ENCODE measurements at places on chromosomes 2 and 18.
A peak's percentile ranks its signal among the peaks of the same experiment; 100 is the strongest.

DNA sequence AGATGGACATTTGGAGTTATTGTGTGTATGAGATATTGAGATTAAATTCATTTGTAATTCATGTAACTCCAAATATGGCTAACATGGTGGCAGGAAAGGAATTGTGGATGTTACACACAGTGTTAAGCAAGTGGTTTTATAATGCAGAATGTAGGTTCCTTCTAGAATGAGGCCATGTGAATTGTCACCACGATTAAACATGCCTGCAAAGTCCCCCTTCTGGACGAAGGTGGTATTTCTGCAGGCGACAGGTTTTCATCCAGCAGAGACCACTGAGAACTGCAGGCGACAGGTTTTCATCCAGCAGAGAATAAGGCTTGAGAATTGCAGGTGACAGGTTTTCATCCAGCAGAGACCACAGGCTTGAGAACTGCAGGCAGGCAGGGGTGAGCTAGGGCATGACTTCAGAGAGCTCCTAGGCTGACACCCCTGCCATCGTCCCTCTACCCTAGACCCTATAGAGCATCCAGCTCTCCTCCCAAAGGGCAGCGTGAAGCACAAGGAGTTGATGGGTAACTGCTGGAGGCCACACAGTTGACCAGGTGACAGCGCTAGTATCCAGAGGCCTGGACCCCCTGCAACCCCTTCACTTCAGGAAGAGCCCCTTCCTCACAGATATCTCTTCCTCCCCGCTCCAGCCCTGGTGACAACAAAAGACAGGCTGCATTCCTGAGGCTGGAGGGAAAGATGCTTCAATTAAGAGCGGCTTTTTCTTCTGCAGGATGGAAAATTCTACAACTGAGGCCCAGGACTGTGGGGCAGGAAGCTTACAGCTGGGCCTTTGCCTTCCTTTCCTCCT lies 175.8 kb downstream of the LOXHD1 start:
- DNase-seq: peak; percentile 0

DNA sequence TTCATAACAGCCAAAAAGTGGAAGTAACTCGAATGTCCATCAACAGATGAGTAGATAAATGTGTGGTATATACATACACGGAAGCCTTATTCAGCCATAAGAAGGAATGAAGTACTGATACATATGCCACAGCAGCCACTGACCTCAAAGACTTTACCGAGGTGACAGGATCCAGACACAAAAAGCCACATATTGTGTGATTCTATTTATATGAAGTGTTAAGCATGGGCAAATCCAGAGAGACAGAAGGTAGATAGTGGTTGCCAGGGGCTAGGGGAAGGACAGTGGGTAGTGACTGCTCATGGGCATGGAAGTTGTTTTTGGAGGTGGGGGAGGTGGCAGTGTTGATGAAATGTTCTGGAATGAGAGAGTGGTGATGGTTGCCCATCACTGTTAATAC lies 33.9 kb downstream of the ZAP70 start:
- no peak for DNase-seq

- DNase-seq: no peak
Observed at GRCh38 chr2:221377066-221377465, 195.0 kb downstream of the EPHA4 start.

DNA sequence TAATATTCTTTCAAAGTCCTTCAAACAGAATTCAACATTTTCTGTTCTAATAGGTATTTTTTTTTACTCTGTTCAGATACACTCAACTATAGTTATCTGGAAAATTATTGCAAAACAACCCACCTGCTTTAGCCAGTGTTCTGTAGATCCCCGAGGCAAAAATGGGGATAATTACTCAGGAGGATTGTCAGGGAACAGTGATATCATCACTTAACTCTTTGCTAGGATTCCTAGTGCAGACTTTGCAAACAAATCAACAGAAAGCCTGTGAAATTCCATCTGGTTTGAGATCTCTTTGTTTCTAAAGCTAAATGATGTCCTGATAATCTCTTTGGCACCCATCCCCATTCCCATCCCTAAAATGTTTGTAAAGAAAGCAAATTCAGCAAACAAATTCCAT lies 413.6 kb upstream of the MEIS1 start:
- no peak for DNase-seq

- DNase-seq: no peak
Observed at GRCh38 chr2:239913636-239914417, 111.3 kb downstream of the NDUFA10 start.

GRCh38 chr18:69177702-69178101 lies 223.0 kb upstream of the DOK6 start:
- no peak for DNase-seq

DNA sequence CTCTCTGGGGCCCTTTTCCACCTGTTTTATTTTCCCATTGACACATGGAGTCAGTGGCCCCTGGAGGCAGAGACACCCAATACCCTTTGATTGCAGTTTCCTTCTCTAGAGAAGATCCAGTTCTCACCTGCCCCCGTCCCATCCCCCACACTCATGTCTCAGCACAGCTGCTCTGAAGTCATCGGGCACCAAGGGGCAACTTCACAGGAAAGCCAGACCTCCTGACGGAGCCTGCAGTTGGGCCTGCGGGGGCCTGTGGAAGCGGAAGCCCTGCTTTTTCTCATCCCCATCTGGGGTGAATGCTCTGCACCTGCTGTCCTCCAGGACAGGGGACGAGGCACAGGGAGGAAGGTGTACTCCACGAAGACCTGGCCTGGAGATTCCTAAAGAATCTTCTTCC lies 308.3 kb upstream of the EPAS1 start:
- DNase-seq: no peak

- peak; percentile 22 for DNase-seq
Observed at GRCh38 chr18:44458777-44459176, 221.9 kb upstream of the SETBP1 start.

GRCh38 chr2:203797276-203797675 lies 70.3 kb upstream of the CTLA4 start:
- DNase-seq: no peak

GRCh38 chr2:74290466-74291217 lies 52.6 kb downstream of the SLC4A5 start:
- no peak for DNase-seq

DNA sequence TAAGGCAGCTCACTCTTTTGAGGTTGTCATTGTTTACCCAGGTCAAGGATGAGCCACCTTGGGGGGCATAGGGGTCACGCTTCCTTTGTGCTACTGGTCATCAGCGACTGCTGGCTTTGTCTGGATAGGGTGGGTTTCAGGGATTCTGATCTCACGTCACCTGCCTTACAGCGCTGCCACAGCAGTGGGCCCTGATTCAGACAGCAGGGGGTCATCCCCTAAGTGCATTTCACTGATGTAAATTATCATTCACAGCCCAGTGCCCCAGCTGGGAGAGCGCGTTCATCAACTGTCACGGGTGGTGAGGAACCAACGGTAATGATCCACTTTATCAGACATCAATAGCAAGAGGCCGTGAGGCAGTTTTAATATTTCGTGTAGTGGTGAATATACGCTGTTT lies 291.2 kb downstream of the NEDD4L start:
- DNase-seq: no peak

- DNase-seq: no peak
Observed at GRCh38 chr2:240604939-240605716, 18.6 kb downstream of the CAPN10 start.

DNA sequence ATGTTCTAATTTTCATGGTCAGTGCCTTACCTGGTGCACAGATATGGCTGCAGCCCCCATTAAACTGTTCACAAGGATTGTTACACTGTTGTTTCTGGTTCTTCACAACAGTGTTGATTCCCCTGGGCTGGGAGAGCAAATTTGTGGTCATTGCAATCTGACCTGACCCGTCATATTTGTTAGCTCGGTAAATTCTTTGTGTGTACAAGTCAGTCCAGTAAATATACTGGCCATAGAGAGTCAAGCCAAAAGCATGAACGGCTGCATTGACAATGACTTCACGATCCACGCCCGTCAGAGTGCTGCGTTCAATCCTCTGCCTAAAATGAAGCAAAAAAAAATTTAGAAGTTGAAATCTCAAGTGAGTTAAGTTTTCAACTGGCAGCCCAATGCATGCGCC lies 134.6 kb downstream of the DHRS9 start:
- DNase-seq: no peak

DNA sequence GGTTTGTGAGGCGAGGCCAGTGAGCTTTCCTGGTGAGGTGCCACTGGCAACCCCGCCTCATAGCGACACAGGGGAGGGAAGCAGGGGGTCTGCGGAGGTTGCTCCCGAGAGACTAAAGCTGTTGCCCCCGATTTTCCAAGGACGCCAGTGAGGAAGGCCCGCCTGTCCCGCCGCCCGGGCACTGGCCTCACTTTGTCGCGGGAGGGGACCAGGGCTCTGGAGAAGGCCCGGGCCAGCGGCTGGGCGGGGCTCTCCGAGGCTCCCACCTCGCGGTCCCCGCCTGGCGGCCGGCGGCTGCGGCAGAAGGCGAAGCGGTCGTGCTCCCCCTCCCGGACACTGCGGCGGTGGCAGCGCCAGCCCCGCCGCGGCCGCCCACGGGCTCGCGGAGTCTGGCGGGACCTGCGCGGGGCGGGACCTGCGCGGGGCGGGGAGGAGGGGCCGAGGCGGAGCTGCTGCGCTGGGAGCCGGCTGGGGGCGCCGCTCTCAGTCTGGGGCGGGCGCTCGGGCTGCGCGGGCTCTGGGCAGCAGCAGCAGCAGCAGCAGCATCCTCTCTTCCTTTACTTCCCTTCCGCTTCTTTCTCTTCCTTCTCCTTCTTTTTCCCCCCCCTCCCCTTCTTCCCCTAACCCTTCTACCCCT lies at the start of gene MAP2:
Gene MAP2, plus strand, starts transcription at position 486 of the 637 bp plus-strand sequence. CDS start 229,124 bp downstream, outside the sequence.
- peak; percentile 17 for DNase-seq

DNA sequence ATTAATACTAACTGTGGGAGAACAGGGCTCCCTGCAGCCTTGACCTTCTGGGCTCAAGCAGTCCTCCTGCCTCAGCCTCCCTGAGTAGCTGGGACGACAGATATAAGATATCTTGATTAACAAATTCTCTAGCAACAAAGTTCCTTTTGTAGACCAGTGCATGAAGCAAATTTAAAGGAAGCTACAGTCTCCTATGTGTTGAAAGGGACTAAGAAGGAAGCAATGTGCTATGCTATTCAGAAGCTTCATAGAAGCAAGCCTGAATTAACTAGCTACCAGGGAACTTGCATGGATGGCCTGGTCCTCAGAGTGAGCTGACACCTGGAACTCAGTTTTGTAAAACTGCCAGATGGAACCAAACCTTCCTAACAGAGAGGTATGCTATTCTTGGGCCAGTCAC lies 33.2 kb downstream of the RAPH1 start:
- DNase-seq: no peak

DNA sequence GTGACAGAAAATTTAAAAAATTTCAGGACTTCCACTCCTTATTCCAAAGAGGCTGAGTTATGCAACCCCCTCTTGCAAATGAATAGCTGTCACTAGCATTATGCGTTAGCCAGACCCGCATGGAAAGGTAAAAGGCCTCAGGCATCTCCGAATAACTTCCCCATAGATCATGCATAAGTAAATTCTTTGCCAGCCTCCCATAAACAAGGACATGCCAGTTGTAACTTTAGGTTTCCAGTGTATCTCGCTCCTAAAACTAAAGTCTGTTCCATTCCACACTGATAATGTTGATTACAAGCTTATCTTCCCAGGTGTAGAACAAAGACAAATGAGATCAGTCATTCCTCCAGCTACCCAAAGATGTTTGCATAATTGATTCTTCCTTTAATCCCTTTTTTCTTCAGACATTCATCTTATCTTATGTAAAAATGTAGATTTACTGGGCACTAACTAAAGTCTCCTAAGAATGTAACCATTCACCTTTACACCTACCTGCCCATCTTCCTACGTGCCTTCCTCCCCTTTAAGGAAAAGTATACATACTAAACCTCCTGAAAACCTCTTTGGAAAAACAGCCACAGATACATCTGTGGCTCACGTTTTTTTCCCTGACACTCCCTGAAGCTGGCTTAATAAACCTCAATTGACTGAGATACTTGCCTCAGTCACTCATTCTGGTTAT lies 13.6 kb upstream of the NFU1 start:
- no peak for DNase-seq

- no peak for DNase-seq
Observed at GRCh38 chr2:15923597-15923996, 16.8 kb upstream of the MYCN start.

GRCh38 chr18:28412521-28412920 lies 235.6 kb upstream of the CDH2 start:
- no peak for DNase-seq

- DNase-seq: peak; percentile 26
Observed at GRCh38 chr2:85353876-85354285, 447 bp downstream of the RETSAT start.

- no peak for DNase-seq
Observed at GRCh38 chr18:63185984-63186383, 133.6 kb downstream of the BCL2 start.

DNA sequence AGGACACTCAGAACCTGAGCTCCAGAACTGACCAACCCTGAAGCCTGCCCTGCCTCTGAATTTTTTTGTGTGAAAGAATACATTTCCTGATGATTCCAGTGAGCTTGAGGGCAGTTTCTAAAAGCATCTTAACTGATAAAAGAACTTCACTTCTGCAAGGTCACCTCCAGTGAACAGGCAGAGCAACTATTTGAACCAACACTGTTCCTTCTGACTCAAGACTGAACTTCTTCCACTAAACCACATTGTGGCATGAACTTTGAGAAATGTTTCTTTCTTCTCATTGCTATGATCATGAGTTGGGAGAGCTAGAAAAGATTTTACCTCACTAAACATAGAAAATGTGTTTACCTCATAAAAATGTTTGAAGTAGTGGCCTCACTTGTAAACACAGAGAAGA lies 83.8 kb upstream of the SERTAD2 start:
- DNase-seq: no peak

DNA sequence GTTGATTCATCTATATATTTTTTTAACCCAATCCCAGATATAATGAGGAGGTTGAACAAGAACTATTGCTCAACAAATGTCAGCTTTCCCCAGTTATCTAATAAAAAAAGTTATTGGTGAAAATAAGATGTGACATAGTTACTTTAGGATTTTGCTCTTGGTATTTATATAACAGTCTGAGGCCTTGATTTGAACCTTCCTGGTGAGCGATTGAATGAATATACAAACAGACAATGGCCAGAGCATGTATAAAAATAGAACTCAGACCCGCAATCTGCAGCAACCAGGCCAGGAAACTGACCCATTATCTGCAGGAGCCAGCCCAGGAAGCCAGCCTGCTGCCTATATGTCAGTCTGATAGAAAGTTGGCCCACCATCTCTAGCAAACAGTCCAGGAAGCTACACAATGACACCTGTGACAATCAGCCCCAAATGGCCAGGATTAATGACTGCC lies 81.6 kb downstream of the HS6ST1 start:
- DNase-seq: no peak

GRCh38 chr2:171706152-171706803 lies 19.0 kb downstream of the DYNC1I2 start:
- no peak for DNase-seq

GRCh38 chr2:108986916-108987510 lies 2.0 kb downstream of the EDAR start:
- no peak for DNase-seq

DNA sequence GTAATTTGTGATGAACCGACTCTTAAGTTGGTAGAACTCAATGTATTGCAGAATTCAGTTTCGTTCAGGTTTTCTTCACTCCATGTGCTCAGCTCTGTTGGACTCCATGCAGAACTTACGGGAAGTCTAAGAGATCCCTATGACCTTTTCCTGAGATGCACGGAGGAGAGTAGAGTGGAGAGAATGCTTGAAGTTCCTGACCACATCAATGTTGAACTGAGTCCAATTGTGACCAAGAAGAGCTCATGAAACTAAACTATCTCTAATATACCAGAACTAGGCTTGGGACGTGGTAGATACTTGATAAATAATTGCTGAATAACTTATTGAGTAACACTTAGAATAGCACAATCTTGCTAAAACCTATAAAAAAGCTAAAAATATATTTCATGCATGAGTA lies 47.2 kb downstream of the TMEM178A start:
- DNase-seq: no peak
